ENCODE measurements at places on chromosomes 6 and 20.

GRCh38 chr6:163490826-163491577, 76.5 kb downstream of the QKI start:
- DNase-seq = peak; percentile 77

DNA sequence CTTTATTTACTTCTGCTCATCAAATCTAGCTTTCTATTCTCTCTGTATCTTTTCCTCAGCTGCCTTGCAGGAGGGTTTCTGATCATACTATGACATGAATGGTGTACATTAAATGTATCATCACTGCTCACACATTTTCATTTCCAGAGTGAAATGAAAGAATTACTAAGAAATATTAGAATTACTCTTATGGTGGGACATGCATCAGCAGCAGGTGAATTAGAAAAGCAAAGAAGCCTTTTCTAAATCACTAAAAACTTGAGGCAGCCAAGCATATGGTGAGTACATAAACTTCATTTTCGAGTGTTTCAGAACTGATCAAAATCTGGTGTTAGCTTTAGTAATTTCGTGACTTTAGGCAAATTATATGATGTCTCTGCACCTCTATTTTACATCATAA, 23.6 kb downstream of the IL17A start:
- no peak for DNase-seq

GRCh38 chr6:32742374-32742773, 1.2 kb downstream of the HLA-DQA2 start:
- DNase-seq = no peak

GRCh38 chr6:154039231-154039842, at the start of gene OPRM1:
OPRM1 (plus strand) TSS chr6:154039240; CDS start chr6:154039545, 305 bp downstream.
- DNase-seq = peak; percentile 28

DNA sequence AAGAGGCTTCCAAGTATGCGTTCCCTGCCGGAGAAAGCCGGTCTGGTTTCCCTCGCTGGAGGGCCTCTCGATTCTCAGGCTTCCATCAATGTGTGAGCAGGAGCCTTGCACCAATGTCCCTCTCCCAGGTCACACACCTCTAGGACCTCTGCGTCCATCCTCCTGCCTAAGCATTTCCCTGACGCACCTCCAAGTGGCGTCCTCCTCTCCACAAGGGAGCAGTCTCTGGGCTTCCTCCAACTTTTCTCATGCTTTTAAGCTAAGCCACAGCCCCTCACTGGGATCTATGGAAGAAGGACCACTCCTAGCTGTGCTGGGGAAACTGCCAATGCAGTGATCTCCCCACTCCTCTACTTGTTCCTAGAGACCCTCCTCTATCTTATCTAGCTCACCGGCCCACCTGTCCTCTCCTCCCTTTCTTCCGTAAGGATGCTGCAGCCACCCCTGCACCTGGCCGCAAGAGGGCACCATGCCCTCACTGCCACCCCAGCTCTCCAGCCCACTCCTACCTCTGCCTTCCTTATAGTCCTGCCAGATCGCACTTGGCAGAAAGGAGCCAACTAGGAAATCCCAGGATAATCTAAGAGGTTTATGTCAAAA, 258.7 kb downstream of the LRFN2 start:
- peak; percentile 63 for DNase-seq

- no peak for DNase-seq
Measured at GRCh38 chr6:150380256-150380655, 11.4 kb downstream of the IYD start.

GRCh38 chr20:13251904-13252297, 30.8 kb downstream of the ISM1 start:
- DNase-seq = no peak

GRCh38 chr20:1813101-1813529, 82.1 kb upstream of the SIRPA start:
- DNase-seq = peak; percentile 86

DNA sequence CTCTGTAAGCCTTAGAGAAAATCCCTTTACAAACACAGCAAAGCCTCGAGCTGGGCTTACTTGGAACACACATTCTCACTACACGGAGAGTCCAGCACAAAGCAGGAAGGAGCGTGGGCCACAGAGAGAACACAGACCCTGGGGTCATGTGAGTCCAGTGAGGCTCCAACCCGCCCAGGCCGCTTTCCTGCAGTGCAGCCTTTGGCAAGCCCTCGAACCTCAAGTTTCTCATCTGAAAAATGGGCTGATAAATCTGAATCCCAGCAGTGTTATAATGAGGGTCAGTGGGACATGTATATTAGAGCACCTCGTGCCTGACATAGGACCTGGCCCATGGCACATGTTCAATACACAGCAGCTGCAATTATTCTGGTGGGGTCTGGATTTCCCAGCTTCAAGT, 305.5 kb upstream of the SULF2 start:
- DNase-seq = no peak

DNA sequence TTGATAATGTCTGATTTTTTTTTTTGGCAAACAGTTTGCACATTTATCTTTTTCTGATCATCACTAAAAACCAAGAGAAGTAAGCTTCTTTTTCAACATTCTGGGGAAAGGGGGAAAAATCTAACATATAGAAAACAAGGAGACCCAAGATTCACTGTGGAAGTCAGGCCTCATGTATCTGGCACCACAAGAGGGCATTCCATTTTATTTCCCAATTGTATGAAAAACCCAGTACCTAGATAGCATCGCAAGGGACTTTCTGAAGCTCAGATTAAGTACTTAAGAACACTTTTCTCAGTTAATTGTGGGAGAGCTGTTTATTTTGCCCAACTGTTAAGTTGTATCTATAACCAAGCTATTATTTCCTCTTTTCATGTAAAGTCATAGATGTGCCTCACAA, 152.9 kb downstream of the KLHL32 start:
- no peak for DNase-seq

Data from adrenal gland (tissue), 19 donors.